ENCODE measurements at places on chromosomes 4 and X.

DNA sequence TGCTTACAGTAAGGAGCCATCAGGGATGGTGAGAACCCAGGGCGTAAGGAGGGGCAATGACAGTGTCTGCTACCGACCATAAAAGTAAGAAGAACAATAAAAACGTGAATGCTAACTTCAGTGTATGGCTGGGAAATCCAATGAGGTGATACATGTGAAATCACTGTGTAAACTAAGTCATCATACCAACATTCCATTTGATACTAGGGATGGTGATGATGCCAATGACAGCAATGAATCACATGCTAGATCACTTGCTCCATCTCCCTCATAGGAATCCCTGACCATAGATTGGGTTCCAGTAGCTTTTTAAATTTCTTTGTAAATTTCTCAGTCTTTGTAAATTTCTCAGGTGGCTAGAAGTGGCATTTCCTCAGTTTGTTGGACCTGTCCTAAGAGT is 146.3 kb downstream of the SMIM20 start:
- no peak for DNase-seq

GRCh38 chr4:186789651-186790050 is 66.0 kb upstream of the FAT1 start:
- DNase-seq = no peak

DNA sequence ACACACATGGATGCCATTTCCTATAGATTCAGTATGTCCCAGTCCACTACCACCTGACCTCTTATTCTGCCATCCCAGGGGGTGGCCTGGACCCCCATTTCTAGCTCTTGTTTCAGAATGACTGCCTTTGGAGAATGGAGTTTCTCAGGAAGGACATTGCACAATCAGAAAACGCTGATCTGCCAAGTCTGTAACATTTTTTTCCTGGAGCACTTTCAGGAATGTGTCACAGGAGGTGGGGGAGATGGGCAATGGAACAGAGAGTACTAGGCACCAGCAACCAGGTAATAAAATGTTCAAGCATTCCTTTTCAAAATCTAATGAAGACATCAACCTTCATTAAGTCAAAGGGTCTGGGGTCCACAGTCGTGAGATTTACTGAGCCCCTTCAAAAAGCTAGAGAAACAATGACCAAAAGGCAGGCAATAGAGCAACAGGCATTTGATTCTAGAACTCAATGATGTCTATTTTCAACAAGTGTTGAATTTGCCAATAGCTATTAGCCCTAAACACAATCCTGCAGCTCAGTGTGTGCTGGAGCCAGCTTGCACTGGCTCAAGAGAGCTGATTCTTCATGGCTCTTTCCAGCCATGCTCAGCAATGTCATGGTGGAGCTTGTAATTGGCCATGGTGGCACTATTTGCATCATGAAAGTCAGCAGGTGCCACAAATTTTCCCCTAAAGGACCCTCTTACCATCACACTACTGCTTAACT is 87.1 kb downstream of the KDR start:
- no peak for DNase-seq

GRCh38 chrX:151729056-151729725 is 5.4 kb upstream of the CNGA2 start:
- DNase-seq = no peak

DNA sequence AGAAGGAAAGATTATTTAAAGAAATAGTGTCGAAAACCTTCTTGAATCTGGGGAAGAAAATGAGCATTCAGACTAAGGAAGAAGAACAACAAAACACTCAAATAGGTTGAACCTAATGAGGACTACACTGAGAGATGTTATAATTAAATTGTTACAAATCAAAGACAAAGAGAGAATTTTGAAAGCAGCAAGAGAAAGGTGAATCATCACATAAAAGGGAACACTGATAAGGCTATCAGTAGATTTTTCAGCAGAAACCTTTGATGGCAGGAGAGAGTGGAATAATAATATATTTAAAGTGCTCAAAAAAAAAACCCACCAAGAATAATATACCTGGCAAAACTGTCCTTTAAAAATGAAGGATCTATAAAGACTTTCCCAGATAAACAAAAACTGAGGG is 114.9 kb downstream of the AREG start:
- no peak for DNase-seq

Measured in activated CD4-positive, alpha-beta T cell treated with anti-CD3 and anti-CD28 coated beads, Interleukin-2, amount 10 ng/mL, durations not matched to agents 7 days and 5 days (primary cell).